Retina (tissue), 1 donor: ENCODE measurements at places on chromosomes 6 and 20.

- no peak for DNase-seq
These were observed 12.7 kb downstream of the IL17F start for GRCh38 chr6:52231406-52232127.

DNA sequence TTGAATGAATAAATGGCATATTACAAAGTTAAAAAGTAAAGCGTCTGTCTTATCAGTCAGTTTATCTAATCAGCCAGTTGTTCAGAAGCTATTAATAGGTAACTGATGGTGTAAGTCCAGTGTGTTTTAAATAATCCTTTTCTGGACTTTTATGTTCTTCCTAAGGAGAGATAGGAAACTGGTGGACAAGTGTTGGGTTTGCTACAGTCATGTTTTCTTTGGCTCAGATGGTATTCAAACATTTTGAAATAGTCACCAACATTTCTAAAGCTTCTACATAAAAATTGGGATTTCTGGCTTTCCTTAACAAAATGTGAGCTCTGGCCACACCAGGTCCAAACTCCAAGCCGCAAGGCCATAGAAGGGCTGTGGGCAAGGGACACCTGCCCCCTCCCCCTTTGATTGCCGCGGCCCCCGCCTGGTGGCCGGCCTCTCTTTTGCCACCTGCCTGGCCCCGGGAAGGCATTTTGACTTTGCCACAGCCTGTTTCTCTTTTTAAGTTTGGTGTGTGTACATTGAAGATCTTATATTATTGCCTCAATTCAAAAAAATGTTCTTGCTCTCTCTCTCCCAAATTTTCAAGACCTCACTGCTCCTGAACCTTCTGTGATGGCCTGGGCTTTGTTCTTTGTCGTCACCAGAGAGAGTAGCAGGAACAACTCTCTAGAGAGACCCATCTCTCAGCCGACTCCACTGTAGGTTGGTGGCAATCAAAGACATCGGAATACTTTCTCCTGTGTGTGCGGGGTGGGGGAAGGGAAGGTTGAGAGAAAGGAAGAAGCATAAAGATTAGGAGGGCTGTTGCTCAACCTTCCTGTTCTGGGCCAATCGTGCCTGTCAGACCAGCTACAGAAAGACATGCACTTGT lies 84.0 kb upstream of the ZNF217 start:
- DNase-seq = no peak

- no peak for DNase-seq
These were observed 55.1 kb upstream of the APCDD1L start for GRCh38 chr20:58570204-58570859.

- no peak for DNase-seq
These were observed 20.9 kb upstream of the EPM2A start for GRCh38 chr6:145756170-145756662.

DNA sequence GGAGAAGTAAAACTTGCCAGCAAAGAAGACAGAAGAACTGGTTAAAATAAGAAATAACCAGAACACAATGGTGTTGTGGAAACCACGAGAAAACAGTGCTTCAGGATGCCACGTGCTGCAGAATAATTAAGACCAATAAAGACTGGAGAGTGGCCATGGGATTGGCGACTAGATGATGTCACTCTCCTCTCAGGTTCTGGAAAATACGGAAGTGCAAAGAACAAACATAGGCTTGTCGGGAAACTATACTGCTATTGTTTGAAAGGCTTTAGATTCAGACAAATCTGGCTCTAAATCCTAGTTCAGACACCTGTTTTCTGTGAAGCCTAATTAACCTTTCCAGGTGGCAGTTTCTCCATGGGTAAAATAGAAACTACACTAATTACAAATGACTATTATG lies 138.4 kb upstream of the STXBP5 start:
- DNase-seq = no peak

GRCh38 chr6:73704260-73704659 lies 8.3 kb downstream of the CD109 start:
- DNase-seq = no peak

DNA sequence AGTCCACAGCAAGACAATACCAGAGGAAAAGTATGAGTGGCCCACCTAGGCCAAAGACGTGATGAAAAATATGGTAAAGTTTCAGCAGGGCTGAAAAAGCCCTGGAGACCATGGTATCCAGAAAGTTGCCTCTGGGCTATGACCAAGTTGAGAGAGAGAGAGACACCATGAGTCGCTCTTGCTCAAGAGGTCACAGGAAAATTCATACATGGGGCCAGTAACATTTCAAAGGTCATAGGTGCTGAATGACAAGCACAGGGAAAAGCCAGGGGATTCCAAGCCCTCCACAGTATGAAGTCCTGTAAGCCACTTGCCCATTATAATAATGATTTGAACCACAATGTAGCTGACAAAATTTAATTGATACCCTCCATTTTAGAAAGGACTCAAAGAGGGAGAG lies 657.7 kb upstream of the CITED2 start:
- no peak for DNase-seq

GRCh38 chr6:2915150-2915549 lies 12.0 kb upstream of the SERPINB9 start:
- DNase-seq = no peak

DNA sequence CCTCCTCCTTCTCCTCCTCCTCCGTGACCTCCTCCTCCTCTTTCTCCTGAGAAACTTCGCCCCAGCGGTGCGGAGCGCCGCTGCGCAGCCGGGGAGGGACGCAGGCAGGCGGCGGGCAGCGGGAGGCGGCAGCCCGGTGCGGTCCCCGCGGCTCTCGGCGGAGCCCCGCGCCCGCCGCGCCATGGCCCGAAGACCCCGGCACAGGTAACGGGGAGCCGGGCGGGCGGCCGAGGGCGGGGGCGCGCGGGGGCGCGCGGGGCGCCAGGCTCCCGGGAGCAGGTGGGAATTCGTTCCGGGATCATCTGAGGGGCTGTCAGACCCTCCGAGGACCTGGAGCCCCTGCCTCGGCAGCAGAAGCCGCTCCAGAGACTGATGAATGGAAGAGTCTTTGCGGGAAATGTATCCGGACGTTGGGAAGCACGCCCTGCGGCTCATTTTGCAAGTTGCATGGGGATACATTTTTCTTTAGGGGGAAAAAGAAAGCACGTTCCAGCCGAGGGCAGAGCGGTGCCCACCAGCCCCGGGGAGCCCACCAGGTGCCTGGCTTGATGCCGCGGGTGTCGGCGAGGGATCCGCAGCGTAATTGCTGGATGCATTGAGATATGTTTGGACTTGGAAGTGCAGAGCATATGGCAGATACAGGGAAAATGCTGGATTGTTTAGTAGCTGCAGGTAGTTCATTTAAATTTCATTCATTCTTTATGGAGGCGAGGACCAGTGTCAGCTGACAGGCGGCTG lies 394 bp downstream of the MYB start:
- DNase-seq = no peak

GRCh38 chr20:1371830-1372539 lies 20.9 kb downstream of the FKBP1A start:
- no peak for DNase-seq

- no peak for DNase-seq
These were observed 363.2 kb downstream of the QKI start for GRCh38 chr6:163777716-163778115.

DNA sequence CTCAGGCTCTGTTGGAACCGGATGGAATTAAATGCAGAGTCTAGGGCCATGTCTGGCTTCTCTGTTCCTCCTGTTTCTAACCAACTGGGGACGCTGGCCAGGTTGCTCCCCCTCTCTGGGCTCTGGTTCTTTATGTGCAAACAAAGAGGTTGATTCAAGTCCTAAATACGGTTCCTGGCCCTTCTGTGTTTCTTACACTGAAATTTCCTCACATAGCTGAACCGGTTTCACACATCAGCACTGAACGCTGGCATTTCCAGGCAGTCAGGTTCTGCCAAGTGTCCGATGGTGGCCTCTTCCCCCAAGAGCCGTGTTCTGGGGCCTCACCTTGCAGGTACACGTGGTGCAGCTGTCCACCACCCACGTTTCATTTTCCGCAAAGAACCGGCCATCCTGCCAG lies 13.5 kb downstream of the THBS2 start:
- no peak for DNase-seq

DNA sequence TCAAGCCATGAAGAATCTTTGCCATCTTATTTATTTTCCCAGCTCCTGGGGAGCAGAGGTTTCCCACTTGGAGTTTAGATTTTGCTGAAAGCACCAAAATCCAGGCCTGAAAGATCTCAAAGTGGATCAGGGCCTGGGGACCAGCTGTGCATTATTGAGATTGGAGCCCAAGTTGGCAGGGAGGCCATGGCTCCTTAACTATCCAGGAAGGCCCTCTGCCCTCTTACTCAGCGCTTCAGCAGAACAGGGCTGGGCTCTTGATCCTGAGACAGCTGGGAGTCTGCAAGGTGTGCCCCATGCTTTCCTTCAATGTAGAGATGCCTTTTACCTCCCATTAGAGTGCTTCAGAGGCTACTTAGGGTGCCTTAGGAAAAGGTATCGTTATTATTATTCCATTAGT lies 24.6 kb downstream of the FOXO3 start:
- DNase-seq = no peak

- DNase-seq = no peak
These were observed 22.1 kb downstream of the TRAM2 start for GRCh38 chr6:52554684-52555280.

DNA sequence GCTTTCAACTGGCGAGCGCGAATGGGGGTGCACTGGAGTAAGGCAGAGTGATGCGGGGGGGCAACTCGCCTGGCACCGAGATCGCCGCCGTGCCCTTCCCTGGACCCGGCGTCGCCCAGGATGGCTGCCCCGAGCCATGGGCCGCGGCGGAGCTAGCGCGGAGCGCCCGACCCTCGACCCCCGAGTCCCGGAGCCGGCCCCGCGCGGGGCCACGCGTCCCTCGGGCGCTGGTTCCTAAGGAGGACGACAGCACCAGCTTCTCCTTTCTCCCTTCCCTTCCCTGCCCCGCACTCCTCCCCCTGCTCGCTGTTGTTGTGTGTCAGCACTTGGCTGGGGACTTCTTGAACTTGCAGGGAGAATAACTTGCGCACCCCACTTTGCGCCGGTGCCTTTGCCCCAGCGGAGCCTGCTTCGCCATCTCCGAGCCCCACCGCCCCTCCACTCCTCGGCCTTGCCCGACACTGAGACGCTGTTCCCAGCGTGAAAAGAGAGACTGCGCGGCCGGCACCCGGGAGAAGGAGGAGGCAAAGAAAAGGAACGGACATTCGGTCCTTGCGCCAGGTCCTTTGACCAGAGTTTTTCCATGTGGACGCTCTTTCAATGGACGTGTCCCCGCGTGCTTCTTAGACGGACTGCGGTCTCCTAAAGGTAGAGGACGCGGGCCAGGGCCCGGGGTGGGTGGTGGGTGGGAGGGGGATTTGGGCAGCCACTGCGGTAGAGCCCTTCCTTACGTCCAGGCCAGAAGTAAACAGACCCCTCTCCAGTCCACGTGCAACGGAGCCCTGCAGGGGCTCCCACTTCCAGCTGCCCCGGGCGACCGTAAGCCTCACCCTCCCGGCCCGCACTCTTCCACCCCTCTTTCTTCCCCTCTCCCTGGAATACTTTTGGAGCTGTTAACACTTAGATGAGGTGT lies 998 bp downstream of the BMP2 start:
- DNase-seq = no peak

- no peak for DNase-seq
These were observed 58.3 kb upstream of the GNRH2 start for GRCh38 chr20:2984956-2985661.

GRCh38 chr6:157514659-157515496 lies 133.9 kb downstream of the ZDHHC14 start:
- no peak for DNase-seq

GRCh38 chr6:80161434-80161833 lies 55.0 kb downstream of the BCKDHB start:
- DNase-seq = peak; percentile 21

DNA sequence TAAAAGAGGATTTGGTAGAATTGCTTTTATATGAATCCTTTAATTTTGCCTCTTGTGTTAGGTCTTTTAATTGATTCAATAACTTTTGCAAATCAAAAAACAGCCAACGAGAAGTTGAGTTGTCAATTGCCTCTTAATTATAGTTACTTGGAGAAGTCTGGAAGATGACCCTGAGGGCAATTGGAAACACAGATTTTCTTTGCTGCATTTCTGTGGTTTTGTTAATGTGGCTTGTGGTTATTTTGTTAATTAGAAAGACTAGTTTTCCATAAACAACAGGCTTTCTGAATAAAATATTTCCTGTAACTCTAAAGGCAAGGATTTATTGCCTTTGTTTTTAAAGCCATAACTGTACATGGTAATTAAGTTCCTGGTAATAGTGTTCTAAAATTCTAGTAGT lies 513.0 kb downstream of the EPHA7 start:
- DNase-seq = no peak

DNA sequence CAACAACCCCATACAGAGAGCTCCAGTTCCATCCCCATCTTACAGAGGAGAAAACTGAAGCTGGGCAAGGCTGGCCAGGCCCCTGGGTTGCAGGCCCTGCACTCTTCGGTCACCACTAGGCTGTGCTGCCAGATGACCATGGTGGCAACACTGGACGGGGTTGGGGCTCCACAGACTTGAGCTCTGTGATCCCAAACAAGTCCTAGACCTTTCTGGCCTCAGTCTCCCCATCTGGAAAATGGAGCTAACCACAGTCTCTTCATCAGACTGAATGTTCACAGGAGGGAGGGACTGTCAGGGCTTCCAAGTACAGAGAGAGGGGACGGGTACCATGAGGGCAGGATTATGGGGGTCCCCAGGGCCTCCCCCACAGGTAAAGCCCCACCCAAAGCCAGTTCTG lies 41.3 kb upstream of the NOL4L start:
- no peak for DNase-seq

GRCh38 chr6:159984268-159984786 lies 15.4 kb downstream of the IGF2R start:
- no peak for DNase-seq

- DNase-seq = no peak
These were observed 155.1 kb downstream of the SLC16A10 start for GRCh38 chr6:111242452-111242851.

DNA sequence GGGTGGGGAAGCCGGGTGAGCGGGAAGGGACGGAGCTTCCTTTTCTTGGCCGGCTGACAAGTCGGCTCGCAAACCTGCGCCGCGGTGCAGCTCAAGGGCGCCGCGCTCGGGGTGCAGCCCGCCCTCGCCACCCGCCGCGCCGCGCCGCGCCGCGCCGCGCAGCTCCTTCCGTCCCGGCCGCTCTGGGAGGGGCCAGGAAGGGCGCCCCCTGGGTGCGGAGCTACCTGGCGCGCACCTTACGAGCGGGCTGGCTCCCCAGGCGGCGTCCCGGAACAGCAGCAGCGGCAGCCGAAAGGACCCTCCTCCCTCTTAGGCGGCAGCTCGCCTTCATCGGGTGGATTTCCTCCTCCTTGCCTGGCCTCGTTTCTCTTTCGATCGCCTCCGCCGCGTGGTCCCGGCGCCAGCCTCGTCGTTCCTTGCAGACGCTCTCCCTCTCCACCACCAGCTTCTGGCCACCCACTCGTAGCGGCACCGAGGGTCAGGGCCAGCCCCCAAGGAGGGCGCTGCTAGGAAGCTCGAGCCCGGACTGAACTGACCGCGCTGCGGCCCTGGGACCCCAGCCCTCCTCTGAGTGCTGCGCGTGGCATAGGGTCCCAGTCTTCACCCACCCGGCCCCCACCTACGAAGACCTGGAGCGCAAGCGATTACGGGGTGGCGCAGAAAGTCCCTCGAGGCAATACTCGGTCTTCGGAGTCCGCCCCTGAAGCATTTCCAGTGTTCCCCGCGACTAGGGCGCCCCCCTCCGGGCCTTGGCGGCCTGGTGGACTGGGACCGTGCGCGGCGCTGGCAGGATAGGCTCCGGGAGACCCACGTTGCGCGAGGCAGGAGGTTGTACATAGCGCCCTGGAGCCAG lies at the start of gene MAP3K5:
MAP3K5 (minus strand) TSS at position 68 of the 853 bp plus-strand sequence. CDS start 320 bp downstream, outside the sequence.
- DNase-seq = peak; percentile 91
